ENCODE measurements at places on chromosomes 4 and X. TPM values are rescaled to one million over a fixed set of nuclear protein-coding genes. Genes with fewer than 3 reads are reported as not detected.

Gene NUDT9
- 11.4 TPM for total RNA-seq

Gene SULT1B1
- total RNA-seq: 4.7 TPM

Gene SAGE1
- total RNA-seq: not detected

Gene SHISA3
- total RNA-seq: 0.18 TPM

Gene RS1
- not detected for total RNA-seq

Gene PNMA3
- 2.6 TPM for total RNA-seq

Gene IL2
- total RNA-seq: 0.75 TPM

Gene SLC6A14
- not detected for total RNA-seq

Gene TCP11X2
- total RNA-seq: not detected

Gene TEX13B
- not detected for total RNA-seq

Gene BRS3
- total RNA-seq: not detected

Gene ACSL4
- 59.8 TPM for total RNA-seq
